H54 (cell line): ENCODE measurements at places on chromosomes 11 and 22.

DNA sequence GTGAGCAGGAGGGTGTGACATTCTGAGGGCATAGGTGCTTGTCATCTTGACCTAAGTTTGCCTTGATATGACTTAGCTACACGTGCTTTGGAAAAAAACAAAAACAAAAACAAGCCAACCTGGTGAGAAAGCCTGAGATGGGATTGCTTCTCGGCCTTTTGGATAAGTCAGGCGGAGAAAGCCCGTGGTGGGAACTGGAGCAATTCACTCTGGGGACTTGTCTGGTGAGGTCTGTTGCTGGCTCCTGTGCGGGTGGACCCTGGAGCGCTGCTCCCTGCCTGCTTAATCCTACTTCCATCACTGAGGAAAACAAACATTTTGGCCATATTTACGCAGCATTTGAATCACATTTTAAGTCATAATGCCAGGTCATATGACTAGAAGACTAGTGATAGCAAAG lies 100.3 kb downstream of the SNX19 start:
- no peak for DNase-seq

DNA sequence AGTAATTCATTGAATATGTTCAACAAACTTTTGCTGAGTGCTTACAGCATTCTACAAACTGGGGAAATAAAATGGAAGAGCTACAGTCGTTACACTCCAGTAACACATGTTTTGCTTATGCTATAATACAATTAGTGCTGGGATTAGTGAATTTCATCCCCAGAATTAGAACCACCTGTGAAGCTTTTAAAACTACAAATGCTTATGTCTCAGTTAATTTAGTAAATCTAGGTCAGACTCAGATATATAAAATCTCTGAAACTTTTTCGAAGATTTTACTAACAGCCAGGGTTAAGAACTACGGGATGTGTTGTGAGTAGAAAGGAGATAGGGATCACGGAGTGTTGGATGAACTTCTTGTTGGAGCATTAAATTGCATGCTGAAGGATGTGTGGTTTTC lies 33.7 kb upstream of the EED start:
- no peak for DNase-seq

DNA sequence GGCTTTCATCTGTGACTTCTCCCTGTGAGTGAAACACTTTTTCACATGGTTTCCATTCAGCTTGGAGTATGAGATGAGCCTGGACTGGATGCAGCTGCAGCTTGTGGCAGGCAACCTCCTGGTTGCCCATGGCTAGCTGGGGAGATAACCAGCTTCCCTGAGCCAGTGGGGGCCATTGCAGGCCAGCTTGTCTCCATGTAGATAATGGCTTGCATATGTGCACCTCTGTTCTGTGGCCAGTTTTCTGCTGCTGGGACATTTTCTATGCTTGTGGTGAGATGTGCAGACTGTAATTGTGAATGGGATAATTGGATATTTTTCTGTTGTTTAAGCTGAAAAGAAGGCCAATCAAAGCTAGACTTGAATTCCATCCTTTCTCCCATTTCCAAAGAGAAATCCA lies 38.5 kb downstream of the INSC start:
- DNase-seq, result no peak

DNA sequence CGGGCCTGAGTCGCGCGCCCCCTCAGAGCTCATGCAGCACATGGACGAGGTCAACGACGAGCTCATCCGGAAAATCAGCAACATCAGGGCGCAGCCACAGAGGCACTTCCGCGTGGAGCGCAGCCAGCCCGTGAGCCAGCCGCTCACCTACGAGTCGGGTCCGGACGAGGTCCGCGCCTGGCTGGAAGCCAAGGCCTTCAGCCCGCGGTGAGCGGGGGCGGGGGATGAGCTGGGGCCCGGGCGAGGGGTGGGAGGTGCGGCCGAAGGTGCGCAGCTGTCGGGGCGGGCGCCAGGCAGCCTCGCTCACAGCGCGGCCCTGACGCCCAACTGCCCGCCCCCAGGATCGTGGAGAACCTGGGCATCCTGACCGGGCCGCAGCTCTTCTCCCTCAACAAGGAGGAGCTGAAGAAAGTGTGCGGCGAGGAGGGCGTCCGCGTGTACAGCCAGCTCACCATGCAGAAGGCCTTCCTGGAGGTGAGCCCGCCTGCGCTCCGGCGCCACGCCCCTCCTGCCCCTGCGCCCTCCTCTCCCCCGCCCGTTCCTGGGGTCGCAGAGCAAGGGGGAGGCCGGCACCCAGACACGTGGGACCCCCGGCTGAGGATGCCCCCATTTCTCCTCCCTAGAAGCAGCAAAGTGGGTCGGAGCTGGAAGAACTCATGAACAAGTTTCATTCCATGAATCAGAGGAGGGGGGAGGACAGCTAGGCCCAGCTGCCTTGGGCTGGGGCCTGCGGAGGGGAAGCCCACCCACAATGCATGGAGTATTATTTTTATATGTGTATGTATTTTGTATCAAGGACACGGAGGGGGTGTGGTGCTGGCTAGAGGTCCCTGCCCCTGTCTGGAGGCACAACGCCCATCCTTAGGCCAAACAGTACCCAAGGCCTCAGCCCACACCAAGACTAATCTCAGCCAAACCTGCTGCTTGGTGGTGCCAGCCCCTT lies 20.5 kb downstream of the EPS8L2 start:
- no peak for DNase-seq

GRCh38 chr11:19239039-19239438 lies 1.7 kb downstream of the E2F8 start:
- DNase-seq, result no peak

GRCh38 chr11:86214710-86215109 lies 29.8 kb upstream of the EED start:
- no peak for DNase-seq

DNA sequence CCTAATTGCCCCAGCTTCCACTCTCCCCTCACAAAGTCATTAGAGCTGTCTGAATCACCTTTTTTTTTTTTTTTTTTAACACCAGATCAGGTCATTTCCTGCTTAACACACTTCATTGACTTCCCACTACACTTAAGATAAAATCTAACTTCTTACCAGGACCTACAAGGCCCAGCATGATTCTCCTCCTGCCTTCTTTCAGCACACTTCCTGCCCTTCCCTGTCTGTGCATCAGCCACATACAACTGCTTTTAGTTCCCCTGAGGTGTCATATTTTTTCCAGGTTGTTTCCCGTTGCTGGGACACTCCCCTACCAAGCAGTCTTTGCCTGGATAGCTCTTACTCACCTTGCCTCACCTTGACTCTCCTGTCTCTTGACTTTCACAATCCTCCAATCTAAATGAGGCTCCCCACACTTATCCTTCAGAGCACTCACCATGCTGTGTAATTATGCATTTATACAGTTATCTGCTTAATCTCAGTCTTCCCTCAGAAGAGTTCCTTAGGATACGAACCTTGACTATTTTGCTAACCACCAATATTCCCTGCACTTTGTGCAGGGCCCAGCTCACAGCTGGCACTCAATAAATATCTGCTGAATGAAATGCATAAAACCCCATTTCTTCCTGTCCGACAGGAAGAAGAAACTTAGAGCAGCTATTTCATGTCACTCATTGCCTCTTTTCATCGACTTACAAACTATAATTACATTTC lies 96.6 kb upstream of the AKIP1 start:
- DNase-seq, result peak; percentile 62

DNA sequence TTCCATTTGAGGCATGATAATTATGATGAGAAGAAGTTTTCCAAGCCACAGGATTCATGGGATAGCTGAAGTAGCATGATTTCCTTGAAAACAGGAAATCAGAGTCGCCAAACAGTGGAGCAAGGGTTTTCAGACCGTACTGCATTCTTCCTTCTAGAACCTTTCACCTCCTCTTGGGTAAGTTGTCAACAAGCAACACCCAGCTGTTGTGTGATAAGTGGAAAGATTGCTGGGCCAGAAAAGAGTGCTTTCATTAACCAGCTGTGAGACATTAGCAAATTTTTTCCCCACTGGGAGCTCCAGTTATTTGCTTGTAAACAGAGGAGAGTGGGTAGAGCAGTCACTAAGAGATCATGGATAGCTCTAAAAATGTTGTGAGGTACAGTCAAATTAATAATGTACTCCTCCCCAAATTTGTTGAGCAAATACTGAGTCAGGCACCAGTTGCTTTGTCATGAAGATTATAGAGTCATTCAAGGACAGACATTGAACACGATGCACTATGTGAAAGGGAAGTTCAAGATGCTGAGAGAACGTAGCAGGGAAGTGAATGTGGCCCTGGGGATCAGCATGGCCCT lies 11.7 kb upstream of the MPEG1 start:
- DNase-seq, result no peak

GRCh38 chr11:57322256-57323166 lies 2.2 kb downstream of the TNKS1BP1 start:
- DNase-seq, result peak; percentile 98

GRCh38 chr11:24240496-24241175 lies 256.2 kb upstream of the LUZP2 start:
- DNase-seq, result no peak

GRCh38 chr11:76850130-76850529 lies 10.6 kb upstream of the ACER3 start:
- no peak for DNase-seq

GRCh38 chr11:10488121-10488933 lies 33.3 kb downstream of the AMPD3 start:
- peak; percentile 50 for DNase-seq

GRCh38 chr22:30879415-30879797 lies 89.2 kb downstream of the MORC2 start:
- no peak for DNase-seq

DNA sequence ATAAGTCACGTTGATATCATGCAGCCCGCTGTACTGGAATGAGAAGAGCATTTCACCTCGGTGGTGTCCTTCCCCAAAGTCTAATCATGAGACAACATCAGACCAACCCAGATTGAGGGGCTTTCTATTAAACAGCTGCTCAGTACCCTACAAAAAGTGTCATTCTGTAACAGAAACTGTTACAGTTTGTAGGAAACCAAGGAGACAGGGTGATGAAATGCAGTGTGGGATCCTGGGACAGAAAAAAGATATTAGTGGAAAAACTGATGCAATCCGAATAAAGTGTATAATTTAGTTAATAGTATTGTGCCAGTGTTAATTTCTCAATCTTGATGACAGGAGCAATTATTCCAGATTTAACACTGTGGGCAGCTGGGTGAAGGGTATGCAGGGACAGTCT lies 128.0 kb downstream of the MICAL2 start:
- no peak for DNase-seq

- DNase-seq, result no peak
Observed at GRCh38 chr11:119305556-119306372, 11.2 kb downstream of the MCAM start.

- DNase-seq, result peak; percentile 28
Observed at GRCh38 chr11:130071211-130071712, 1.6 kb downstream of the APLP2 start.

DNA sequence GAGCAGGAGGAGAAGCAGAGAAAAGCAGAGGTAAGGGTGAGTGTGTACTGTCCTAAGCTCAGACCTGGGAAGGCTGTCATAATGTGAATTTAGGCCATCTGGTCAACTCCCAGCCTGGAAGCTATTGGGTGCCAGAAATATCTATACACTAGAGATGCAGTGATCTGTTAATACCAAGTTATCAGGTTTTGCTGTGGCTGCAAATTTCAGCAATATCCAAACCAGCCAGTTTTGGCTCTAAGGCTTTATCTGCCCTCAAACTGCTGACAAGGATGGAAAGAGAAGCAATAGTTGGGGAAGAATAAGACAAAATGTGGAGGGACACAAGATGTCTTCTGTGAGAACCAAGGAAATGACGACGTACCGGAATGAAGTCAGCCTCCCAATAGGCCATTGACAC lies 62.9 kb downstream of the CYB5R2 start:
- DNase-seq, result no peak

DNA sequence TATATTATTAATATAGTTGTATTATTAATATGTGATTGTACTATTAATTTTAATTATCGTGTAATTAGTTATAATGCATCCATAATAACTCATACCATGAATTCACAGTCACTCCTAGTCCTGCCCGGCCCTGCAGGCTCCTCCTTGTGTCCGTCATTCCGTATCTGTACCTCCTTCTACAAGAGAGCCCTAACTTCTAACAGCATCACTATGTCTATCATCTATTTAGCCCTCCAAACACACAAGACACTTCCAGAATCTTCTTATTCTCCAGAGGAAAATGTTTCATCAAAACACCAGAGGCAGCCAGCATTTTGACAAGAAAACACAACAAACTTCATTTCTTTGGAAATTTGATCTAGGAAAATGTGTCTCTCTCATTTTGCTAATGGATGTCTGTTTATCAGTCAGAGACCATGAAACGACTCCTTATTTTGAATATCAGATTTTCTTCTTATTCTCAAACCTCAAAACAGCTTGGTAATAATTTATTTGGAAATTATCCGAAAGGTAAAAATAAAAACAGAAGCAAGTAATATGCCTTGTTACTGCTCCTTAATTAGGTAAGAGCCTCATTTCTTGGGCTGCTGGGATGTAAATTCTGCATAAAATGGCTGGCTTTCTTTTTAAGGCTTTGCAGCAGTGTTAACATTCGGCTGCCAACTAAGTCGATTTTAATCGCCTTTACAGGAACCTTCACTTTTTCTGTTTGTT lies 23.1 kb upstream of the SEPTIN5 start:
- DNase-seq, result no peak

DNA sequence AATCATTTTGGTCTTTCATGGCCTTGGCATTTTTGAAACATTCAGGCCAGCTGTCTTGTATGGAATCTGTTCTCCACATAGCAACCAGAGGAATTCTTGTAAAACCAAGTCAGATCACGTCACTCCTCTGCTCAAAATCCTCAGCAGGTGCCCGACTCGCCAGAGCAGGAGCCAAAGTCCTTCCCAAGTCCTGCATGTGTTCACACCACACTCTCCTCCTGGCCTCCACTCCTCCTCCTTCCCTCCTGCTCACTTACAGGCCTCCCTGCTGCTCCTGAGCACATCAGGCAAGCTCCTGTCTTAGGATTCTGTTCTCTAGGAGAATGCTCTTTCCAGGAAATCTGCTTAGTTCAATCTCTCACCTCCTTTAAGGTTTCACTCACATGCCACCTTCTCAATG lies 6.9 kb upstream of the PSMC3 start:
- DNase-seq, result no peak

- no peak for DNase-seq
Observed at GRCh38 chr22:33748714-33749113, 171.6 kb downstream of the LARGE1 start.

DNA sequence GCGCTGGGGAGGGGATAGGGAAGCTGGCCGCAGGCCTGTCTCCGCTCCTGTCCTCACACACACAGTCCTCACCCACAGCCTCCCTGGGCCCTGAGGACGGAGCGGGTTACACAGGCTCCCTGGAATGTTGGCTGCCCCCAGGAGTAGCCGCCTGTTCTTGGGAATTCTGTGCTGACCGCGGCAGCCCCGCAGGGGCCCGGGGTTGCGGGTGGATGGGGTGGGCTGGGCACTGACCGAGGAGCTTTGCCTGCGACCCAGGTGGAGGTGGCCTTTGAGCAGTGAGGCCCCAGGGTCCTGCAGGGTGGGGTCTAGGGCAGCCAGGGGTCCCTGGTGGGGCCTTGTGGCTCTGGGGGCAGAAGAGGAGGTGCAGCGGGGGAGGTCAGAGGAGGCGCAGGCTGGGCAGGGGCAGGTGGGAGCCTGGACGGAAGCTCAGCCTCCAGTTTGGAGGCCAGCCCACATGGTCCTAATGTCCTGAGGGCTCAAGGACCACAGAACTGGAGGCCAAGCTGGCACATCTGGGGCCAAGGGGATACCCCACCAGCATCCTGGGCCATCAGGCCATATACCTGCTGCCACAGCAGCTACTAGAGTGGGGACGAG lies 6.6 kb upstream of the MRGPRG start:
- DNase-seq, result no peak

- DNase-seq, result no peak
Observed at GRCh38 chr11:87366763-87367405, 329.1 kb downstream of the TMEM135 start.

GRCh38 chr11:125300791-125301218 lies 136.3 kb downstream of the PKNOX2 start:
- peak; percentile 41 for DNase-seq
